AG08396 (cell line): ENCODE measurements at places on chromosomes 12 and 14.
A peak's percentile ranks its signal among the peaks of the same experiment; 100 is the strongest.

GRCh38 chr12:50842637-50843493 lies at the start of gene TMPRSS12:
Gene TMPRSS12, plus strand, starts transcription at chr12:50842926. Its CDS starts 39 bp downstream, at chr12:50842965.
- DNase-seq, result no peak

DNA sequence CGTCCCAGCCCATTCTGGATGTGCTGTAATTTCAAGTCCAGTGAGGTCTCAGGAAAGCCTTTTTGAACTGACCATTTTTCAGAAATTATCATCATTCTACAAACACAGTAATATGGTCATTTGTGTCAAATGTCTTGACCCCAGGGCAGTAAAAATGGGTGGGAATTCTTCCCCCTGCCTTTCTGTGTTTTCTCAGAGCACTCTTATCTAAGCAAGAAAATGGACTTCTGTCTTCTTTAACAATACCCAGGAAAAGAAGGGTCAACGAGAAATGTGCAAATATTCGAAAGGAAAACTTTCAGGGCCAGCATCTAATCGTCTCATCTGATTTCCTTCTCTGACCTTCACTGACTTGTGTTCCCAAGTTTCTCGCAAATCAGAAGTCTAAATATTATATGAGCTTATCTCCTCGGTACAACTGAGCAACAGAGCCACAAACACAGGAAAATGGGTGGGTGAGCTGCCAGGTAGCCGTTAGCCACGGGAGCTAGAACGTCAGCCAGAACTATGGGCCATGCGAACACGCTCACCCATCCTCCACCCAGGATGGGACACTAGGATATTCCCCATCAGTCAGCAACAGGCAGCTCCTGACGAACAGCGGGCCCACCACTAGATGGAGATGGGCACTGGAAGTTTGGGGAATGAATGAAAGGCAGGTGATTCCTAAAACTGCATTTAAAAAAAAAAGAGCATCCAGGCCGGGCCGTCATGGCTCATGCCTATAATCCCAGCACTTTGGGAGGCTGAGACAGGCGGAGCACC lies 57.1 kb downstream of the VWF start:
- DNase-seq, result no peak

GRCh38 chr14:33612197-33612505 lies 338.7 kb downstream of the EGLN3 start:
- no peak for DNase-seq

DNA sequence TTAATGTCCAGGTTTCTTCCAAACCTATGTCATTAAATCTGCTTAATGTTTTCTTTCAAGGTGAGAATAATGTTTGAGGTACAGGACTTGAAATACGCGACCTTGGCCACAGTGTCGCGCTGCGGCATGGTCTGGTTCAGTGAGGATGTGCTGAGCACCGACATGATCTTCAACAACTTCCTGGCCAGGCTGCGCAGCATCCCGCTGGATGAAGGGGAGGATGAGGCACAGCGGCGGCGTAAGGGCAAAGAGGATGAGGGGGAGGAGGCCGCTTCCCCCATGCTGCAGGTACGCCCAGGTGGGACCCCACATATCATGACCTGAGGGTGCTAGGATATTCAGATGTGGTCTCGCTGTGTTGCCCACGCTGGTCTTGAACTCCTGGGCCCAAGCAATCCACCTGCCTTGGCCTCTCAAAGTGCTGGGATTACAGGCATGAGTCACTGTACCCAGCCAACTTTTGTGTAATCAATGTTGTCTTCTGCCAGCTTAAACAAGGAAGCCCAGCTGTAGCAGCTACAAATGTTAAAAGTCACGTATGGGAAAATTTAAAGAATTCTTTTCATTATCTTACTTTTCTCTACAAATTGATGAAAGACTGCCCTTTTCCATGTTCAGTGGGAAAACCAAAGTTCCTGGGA lies 50.8 kb downstream of the DYNC1H1 start:
- no peak for DNase-seq

- no peak for DNase-seq
Observed at GRCh38 chr14:83611906-83612390, 1918.0 kb upstream of the FLRT2 start.

DNA sequence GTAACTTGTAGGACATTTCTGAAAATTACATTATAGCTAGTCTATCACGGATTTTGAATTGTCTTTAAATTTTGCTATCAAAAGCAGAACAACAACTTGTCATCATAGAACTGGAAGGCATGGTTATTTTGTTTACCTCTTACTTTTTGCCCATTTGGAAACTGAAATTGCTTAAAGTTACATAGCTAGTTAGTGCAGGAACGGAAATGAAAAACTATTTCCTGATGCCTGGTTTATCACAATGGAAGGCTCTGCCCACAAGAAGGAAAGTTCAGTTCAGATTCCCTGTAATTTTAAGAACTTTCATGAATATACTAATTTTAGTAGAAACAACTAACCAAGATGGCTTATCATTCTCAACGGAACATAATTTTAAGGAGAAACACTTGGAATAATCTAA lies 427.7 kb downstream of the RAD51B start:
- no peak for DNase-seq

- DNase-seq, result no peak
Observed at GRCh38 chr14:103543721-103544387, 14.9 kb downstream of the TRMT61A start.

- DNase-seq, result no peak
Observed at GRCh38 chr12:108633081-108633533, 587 bp downstream of the SELPLG start.

DNA sequence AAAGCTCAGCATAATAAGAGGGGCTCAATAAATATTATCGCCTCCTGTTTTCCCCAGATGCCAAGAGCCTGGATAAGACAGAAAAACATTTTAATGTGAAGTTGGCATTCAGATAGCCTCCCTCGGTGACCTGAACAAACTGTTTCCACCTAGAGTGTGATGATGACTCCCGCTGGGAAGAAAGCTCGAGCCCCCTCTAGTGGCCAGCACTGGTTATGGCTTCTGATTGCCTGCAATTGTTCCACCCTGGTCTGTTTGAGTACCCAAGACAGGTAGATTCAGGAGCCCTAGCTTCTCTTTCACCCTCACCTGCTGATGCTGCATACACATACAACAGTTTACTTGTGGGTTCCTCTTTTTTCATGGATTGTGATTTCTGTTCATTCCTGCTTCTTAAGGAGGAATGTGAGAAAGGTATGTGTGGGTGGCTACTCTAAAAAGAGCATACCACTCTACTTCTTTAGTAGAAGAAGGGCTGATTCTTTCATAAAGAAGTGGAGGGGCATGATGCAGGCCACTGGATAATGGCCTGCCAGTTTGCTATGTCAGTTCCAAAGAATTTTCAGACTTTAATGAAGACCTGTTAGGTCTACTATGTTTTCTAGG lies 6.4 kb downstream of the ERG28 start:
- DNase-seq, result peak; percentile 70

DNA sequence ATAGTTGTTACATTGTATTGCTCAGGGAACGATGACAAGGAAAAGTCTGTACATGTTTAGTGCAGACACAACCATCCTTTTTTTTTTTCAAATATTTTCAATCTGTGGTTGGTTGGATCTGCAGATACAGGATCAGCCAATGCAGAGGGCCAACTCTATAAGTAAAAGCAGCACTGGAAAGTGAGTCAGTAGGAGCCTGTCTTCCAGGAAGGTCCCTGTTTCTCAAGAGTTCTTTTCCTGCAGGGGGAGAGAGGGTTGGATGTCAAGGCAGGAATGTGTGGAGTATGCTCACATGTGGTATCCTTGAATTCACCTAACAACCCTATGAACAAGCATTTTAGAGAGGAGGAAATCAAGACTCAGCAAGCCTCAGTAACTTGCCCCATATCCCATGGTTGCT lies 409.1 kb downstream of the NPAS3 start:
- no peak for DNase-seq
